ENCODE measurements at places on chromosomes 7 and 10. TPM values are rescaled to one million over a fixed set of nuclear protein-coding genes. Genes with fewer than 3 reads are reported as not detected.

- no peak for DNase-seq
These were observed 28.2 kb downstream of the ASNS start for GRCh38 chr7:97844036-97844435.

DNA sequence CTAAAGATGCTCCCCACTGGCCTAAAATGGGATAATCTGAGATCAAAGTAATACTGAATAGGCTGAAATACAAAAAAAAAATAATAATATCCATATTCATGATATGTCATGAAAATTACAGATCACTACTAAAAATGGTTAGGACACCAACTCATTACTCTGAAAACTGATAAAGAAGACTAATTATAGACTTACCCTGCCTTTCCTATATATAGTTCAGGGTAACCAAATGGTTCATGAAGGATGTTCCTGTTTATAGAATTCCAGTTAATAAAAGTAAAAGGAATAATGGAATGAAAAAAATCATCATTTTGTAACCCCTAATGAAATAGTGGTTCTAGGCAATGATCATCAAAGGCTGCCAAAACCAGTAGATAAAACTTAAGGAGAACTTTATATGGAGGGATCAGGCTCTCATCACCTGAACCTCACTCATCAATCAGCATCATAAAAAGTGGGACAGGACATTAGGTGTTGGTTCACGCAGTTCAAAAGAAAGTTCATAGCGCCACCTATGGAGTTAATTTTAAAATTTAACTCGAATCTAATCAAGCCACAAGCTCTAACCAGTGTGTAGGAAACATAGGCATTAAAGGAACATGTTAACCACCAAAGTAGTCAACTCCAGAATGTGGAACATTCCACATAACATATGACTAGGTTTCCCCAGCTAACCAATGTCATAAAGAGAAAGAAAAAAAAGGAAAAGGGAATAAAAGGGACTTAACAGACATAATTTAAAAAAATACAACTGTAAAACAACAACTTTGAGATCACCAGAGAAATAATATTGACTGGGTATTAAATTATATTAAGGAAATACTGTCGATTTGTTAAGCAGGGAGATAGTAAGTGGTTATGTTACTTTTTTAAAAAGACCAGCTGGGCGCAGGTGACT is 35.7 kb downstream of the P4HA1 start:
- DNase-seq: no peak

- no peak for DNase-seq
These were observed 42.8 kb downstream of the HSPA12A start for GRCh38 chr10:116699471-116700150.

- no peak for DNase-seq
These were observed 64.3 kb upstream of the ZNF438 start for GRCh38 chr10:31095677-31096560.

Gene VIPR2
- 0.47 TPM for total RNA-seq

- DNase-seq: peak; percentile 32
These were observed at the start of gene MKX for GRCh38 chr10:27745732-27746396. Gene MKX (minus strand): TSS chr10:27745819. CDS start chr10:27743415, 2,404 bp downstream.

DNA sequence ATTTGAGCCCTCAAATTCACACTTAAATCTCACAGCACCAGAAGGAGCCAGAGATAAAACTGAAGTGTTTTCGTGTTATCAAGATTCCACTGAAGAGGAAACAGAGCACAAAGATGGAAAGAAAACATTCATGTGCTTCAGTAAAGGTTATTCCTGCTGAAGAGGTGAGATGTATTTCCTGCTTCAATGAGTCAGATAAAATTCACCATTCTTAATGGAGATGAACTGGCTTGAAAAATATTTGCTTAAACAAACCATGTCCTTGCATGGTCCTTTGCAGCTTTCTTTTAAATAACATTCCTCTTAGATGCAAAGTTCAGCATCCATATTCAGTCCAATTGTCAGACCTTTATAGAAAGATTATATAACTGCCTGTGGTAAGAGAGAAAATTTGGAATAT is 294.2 kb downstream of the IPMK start:
- no peak for DNase-seq

Gene VAX1
- not detected for total RNA-seq

Gene PTF1A
- total RNA-seq: not detected

Gene ZNF680
- 14.0 TPM for total RNA-seq

DNA sequence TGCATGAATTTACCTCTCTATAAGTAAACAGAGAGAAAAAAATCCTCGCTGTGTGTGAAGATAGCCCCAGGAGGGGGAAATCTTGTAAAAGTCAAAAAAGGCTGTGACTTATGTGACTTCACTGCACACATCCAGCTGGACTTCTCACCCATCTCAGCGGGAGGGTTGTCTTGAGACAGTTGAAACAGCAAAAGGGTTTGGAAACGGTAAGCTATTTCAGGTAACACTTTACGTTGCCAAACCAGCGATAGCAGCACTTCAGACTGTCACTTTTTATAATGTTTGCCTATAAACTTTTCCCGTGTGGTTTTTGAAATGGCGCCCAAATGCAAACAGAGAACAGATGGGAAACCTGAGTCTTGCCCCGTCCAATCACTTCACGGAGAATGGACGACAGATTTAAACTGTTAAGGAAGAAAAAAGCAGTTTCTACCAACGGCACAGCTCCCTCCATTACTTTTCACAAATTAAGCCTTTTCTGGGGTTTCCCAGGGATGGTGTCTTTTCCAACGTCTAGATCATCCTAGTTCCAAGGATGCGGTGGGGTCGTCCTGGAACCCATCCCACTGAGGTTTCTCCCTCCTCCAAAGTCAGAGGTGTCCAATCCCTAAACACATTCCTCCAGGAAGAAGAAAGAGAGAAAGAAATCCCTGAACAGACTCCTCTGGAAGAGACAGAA is 25.2 kb downstream of the FGFR2 start:
- no peak for DNase-seq

DNA sequence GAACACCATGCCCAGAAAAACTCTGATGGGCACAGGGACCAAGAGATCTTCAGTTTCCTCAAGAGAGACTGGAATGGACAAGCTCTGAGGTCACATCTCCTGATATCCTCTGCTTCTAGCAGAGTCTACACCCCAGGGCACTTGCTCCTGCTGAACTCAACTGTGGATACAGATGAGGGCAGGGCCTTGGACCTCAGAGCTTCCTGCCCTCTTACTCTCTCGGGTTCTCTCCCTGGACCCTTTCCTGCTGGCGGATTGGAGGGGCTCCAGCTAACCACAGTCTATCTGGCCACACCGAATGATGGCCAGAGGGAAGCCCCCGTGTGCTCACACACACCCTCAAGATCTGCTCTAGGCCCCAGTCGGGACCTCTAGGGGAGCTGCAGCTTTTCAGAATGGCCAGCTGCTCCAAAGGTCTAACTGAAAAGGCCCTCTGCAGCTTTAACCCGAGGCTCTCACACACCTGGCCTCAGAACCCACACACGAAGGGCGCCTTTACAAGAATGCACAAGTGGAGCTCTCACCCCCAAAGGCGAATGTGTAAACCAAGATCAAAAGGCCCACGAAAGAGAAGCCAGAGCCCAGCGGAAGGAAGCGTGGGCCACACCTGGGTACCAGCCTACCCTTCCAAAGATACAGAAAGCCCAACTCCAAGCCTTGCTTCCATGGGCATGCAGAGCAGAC is 65.5 kb downstream of the FAM53B start:
- DNase-seq: no peak

DNA sequence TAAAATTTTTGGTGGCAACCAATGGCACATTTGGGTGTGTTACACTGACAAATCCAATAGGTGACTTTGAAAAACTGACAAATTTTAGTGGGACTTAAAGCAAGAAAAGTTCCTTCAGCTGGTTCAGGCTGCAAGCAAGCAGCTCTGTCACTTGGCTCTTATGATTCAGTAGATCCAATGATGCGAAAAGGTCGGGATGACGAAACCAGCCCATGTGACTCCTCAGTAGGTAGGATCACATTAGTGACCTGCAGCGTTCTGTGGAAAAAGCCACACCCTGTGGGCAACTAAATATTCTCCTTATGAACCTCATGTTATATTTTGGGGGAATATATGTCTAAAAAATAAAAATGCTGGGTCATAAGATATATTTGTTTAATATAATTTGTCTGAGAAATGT is 13.3 kb upstream of the TSGA13 start:
- no peak for DNase-seq

GRCh38 chr10:89535171-89536012 is at the start of gene SLC16A12:
Gene SLC16A12 (minus strand): TSS chr10:89535594. CDS start chr10:89462578, 73,016 bp downstream.
- peak; percentile 31 for DNase-seq

Gene EN2
- total RNA-seq: not detected

Gene LBX1
- 0.18 TPM for total RNA-seq

Gene ALOX5
- total RNA-seq: 52.3 TPM

DNA sequence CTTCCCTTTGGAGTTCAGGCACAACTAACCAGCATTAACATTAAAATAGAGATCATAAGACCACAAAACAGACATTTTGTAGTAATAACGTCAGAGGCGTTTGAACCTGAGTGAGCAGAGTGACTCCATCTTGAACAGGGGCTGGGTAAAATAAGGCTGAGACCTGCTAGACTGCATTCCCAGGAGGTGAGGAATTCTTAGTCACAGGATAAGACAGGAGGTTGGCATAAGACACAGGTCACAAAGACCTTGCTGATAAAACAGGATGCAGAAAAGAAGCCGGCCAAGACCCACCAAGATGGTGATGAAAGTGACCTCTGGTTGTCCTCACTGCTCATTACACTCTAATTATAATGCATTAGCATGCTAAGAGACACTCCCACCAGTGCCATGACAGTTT is 493.2 kb upstream of the AUTS2 start:
- DNase-seq: no peak

Gene GSTO2
- total RNA-seq: 13.4 TPM

DNA sequence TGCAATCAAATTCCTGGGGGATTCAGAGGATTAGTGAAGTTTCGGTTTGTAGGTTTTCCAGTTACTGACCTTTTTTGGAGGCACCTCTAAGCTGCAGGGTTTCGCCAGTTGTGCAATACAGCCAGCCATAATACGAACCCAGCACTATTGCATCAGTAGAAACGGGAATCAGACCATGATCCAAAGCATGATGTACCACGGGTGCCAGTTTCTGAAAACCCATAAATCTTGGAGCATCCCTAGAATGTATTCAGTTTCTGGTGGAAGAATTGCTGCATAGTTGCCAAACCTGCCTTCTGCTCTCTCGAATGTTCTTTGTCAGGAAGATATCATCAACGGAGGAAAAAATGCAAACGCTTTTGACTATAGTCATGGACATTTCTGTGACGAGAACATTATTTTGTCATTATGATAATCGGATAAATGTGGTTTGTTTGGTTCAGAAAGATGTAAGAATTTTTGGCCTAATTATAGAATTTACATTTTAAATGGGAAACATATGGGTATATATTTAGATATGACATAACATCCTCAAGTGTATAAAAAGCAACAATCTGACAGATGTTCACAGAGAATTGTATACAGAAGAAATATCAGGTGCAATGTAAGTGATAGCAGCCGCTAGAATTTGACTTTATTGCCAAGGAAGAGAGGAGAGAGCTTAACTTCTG is 186.2 kb upstream of the PRKCQ start:
- DNase-seq: peak; percentile 49

- DNase-seq: no peak
These were observed 55.9 kb downstream of the APBB1IP start for GRCh38 chr10:26494018-26494417.

DNA sequence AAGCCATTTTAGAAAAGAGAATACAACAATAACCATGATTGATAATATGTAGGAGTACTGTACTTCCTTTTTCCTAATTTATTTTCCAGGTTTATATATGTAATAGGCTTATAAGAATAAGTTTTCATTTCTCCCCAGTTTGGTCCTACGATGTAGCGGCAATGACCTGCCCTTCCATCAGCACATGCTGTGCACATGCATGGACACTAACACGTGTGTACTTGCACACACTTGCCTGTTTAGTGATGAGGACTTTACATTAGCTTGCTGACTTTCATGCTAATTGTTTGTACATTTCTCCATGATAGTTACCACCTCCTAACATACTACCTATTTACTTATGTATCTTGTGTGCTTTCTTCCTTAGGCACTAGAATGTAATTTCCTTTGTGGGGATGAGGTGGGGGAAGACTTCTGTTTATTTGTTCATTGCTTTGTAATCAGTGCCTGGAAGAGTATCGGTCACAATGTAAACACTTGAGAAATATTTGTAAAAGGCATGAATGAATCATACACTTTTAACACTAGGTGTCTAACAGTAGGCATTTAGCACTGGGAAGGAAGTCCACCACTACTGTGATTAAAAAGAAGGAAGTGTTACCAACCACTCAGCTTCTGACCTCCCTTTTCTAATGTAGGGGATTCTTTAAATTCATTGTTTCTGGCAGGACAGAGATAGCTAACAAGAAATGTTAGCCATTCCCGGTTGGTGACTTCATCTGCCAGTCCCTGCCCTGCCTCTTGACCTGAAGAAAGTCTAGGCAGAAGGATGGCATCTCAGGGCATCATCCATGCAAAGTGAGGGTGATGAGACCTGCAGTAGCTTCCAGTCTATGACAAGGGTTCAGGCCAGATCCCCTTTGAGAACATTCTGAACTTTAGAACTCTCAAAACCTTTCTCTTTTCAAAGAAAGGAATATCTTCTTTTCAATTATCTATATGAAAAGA is 120.2 kb upstream of the RAB18 start:
- no peak for DNase-seq

Gene MYL10
- total RNA-seq: not detected

Gene PNLIPRP2
- not detected for total RNA-seq

DNA sequence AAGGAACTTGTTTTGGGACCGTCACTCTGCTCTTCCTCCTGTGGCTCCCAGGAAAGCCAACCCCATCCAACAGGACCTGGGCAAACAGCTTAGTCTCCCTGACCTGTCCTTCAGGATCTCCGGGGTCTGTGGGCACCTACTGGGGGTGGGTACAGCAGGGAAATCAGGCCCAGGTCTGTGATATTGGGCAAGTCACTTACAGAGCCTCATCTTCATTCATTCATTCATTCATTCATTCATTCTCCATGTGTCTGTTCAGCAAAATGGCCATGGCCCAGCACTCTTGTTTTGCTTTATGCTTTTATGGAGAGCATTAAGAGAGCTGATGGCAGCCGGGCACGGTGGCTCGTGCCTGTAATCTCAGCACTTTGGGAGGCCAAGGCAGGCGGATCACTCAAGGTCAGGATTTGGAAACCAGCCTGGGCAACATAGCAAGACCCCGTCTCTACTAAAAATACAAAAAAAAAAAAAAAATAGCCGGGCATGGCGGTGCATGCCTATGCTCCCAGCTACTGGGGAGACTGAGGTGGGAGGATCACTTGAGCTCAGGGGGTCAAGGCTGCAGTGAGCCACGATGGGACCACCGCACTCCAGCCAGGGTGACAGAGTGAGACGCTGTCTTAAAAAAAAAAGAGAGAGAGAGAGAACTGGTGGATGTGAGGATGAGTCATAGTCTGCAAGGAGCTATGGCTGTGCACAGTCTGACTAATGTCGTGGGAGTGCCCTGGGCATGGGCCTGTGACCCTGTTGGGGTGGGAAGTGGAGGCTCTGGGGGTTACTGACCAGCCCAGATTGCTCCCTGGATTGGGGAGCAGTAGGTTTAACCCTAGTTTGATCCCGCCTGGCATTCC is 54.3 kb downstream of the CLIP2 start:
- no peak for DNase-seq

Data from left lung (tissue), 14 donors.